Purkinje cell (primary cell): ENCODE measurements at places on chromosomes 1 and 21. TPM values are rescaled to one million over a fixed set of nuclear protein-coding genes. Genes with fewer than 3 reads are reported as not detected.

The CD101 gene
- polyA plus RNA-seq: 4.0 and 4.9 TPM in 2 replicates

The TRABD2B gene
- polyA plus RNA-seq: 2.7 and 6.1 TPM in 2 replicates

The NLRP3 gene
- polyA plus RNA-seq: 6.0 and 12.5 TPM in 2 replicates

The DPH5 gene
- polyA plus RNA-seq: 26.5 and 52.1 TPM in 2 replicates

The HTR6 gene
- not detected in 2 replicates for polyA plus RNA-seq

The ADAM30 gene
- polyA plus RNA-seq: not detected in 2 replicates

The EFNA1 gene
- polyA plus RNA-seq: 1.4 and 3.8 TPM in 2 replicates

The ARHGEF19 gene
- not detected in 2 replicates for polyA plus RNA-seq

The ZSWIM5 gene
- polyA plus RNA-seq: 1.1 and 2.1 TPM in 2 replicates
